ENCODE measurements at places on chromosomes 13 and 19.
A peak's percentile ranks its signal among the peaks of the same experiment; 100 is the strongest.

GRCh38 chr13:97328222-97328790 is 105.7 kb upstream of the RAP2A start:
- DNase-seq: peak; percentile 37

GRCh38 chr13:95204231-95204765 is 97.0 kb downstream of the ABCC4 start:
- no peak for DNase-seq

DNA sequence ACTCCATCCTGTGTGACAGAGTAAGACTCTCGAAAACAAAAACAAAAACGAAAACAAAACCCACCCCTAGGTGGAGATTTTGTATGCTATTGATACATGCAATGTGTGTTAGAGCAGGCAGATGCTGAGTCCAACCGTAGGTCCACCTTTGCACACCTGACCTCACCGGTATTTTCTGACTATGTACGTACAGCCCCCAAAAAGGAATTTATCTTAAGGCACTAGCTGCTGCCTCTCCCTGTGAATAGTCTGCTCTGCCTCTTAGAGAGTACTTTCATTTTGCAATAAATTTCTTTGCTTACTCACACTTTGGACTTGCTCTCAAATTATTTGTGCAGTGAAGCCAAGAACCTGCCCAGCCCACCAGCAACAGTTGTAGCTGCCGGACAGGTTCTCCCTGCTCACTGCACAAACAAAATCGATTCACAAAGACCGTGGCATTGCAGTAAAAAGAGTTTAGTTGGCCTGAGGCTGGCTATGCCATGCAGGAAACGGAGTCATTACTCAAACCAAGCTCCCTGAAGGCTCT is 8.2 kb upstream of the ZNF77 start:
- DNase-seq: no peak

DNA sequence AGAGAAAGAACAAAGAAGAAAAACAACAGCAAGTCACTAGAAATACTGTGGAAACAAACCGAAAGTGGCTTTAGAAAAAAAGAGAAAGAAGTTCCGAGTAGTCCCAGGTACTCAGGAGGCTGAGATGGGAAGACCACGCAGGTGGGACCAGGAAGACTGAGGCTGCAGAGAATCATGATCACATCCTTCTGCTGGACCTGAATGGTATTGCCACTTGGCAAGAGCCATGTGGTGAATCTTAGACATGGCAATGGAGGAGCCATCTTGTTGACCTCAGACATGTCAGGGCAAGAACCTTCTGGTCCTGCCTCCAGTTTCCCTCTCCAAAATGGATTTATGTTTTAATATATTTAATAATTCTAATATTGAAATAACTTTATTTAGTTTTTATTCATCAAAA is 37.4 kb upstream of the ZNF724 start:
- DNase-seq: no peak

DNA sequence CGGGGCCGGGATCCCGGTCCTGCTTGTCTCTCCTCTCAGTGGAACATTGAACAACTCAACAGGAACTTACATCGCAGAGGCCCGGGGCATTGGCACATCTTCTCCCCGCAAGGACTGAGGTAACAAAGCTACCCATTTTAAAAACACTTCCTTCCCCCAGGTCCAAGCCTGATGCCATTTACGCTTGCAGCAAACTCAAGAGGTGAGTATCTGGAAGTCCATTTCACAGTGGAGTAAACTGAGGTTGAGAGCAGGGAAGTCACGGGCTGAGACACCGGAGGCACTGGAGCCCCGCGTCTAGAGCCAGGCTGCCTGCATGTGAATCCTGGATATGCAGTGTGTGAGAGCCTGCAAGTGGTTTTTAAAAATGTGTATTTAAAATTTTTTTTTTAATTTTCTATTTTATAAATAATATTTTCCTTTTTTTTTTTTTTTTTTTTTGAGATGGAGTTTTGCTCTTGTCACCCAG is 492 bp upstream of the PGLYRP1 start:
- DNase-seq: no peak

DNA sequence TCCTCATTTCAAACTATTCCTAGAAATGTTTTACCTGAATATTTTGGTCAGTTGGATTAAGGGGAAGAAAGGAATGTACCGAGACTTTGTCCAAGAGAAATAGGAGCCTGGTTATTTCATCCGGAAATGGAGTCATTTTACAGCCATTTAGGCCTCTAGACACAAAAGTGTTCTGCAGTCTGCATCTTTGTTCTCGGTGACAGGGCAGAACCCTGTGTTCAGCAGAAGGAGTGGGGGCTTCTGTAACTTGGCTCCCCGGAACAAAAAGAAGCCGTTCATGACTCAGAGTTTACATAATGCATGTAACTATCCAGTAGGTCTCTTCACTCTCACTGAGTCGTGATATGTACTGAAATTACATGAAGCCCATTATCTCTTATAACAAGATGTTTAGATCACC is 21.6 kb upstream of the FNDC3A start:
- no peak for DNase-seq

GRCh38 chr19:41220811-41221210 is 1.8 kb downstream of the AXL start:
- DNase-seq: no peak

- no peak for DNase-seq
These were observed 7.1 kb downstream of the UBE2S start for GRCh38 chr19:55400281-55401087.

- DNase-seq: peak; percentile 32
These were observed at the start of gene UHRF1 for GRCh38 chr19:4909156-4909896. UHRF1 (plus strand) TSS chr19:4909501; CDS start chr19:4910886, 1,385 bp downstream.

- DNase-seq: no peak
These were observed 810.8 kb upstream of the GPC6 start for GRCh38 chr13:92415781-92416180.

GRCh38 chr19:39647918-39648317 is 7.8 kb upstream of the LGALS16 start:
- DNase-seq: no peak

DNA sequence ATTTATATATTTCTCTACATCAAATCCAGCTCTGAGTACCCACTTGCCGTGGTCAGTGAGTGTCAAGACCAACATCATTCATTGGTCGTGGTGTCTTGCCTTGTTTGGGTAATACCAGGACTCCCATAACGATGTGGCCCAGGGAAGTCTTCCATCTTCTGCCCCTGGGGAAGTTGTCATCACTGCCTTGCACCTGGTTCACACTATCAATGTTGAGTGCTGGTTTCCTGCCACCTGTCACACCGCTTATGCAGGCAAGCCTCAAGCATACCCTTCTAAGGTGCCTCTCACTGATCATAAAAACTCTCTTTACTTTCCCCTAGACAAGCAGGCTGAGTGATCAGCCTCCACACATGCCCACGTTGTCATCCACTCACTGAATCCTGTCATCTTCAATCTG is 382.4 kb downstream of the KCTD12 start:
- no peak for DNase-seq

GRCh38 chr19:46579361-46579879 is 21.7 kb upstream of the CALM3 start:
- DNase-seq: no peak

GRCh38 chr13:93765062-93765461 is 538.5 kb downstream of the GPC6 start:
- no peak for DNase-seq

GRCh38 chr13:76654263-76654662 is 231.9 kb downstream of the KCTD12 start:
- DNase-seq: no peak

GRCh38 chr13:50699874-50700663 is 143.4 kb downstream of the DLEU7 start:
- no peak for DNase-seq

GRCh38 chr13:108586826-108587225 is 42.6 kb upstream of the MYO16 start:
- no peak for DNase-seq

- no peak for DNase-seq
These were observed 3.9 kb downstream of the MBNL2 start for GRCh38 chr13:97226013-97226412.

All from HS-5 (cell line).